ENCODE measurements at places on chromosomes 5 and 9.
A peak's percentile ranks its signal among the peaks of the same experiment; 100 is the strongest.

DNA sequence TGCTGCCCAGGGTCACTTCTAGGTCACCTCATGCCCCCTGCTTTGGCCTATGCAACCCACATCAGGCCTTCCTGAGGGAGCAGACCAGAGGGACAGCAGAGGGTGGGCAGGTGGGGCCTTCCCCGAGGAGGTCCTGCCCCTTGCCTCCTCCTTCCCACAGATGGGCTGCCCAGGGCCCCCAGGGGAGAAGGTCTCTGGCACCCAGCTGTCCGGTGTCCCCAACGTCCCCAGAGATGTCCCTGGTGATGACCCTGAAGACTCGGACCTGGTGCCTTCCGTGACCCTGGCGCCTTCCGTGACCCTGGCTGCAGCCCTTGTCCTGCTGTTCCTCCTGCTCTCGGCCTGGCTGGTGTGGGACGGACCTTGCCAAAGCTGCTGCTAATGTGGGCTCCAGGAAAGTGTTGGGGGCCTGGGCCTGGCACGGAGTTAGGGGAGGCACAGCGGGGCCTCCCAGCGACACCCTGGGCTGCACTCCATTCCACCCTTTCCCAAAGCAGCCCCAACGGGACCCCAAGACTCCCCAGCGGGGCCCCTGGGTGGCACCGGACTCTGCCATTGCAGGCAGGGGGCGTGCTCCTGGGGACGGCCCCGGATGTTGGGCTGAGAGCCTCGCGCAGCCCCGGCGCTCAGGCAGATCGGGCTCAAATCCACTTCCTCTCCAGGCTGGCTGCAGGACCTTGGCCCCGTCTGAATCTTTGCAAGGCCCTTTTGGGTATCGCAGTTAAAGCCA is 6.8 kb upstream of the SLC2A6 start:
- DNase-seq, result no peak

DNA sequence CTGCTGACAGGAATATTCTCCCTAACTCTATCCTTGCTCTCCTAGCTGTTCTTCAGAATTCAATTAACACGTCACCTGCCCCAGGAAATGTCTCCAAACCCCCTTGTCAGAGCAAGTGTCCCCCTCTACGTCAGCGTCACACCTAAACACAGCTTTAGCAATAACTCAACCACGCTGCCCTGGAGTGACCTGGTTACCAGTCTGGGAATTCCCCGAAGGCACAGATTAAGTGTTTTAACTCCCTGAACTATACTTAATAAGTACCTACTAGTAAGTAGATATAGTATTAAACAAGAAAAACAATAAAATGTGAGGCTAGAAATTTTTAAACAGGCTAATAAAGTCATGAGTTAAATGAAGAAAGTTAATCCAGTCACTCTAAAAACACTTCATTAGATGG is 78.4 kb downstream of the FANCC start:
- no peak for DNase-seq

GRCh38 chr5:172581315-172581714 is 59.7 kb upstream of the NEURL1B start:
- DNase-seq, result no peak

GRCh38 chr5:59335544-59335943 is 558.0 kb downstream of the PDE4D start:
- no peak for DNase-seq

- no peak for DNase-seq
Observed at GRCh38 chr5:154701181-154701580, 54.0 kb upstream of the LARP1 start.

DNA sequence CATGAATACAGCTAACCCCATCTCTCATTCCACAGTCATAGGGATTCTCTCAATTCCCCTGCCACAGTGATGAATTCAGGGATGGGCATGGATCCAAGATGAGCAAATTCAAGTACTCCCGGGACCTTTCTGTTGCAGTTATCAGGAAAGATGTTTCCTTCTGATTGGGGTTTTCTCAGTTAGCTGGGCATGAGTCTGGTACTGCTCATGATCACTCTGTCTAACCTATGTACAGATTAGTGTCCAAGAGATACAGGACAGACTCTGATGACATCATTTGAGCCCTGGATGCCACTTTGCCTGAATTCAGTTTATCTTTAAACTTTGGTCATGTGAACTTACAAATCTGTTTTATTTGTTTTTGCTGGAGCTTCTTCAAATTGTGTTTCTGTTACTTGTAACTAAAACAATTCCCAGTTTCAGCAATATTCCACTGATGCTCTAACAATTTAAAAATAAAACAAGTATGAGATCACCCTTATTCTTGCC is 257.7 kb upstream of the KLF9 start:
- DNase-seq, result no peak

- no peak for DNase-seq
Observed at GRCh38 chr9:14243514-14244042, 70.4 kb downstream of the NFIB start.

- DNase-seq, result no peak
Observed at GRCh38 chr5:38777111-38777510, 68.7 kb upstream of the OSMR start.

GRCh38 chr5:18745988-18746615 is 1111.8 kb downstream of the TAF11L14 start:
- peak; percentile 70 for DNase-seq

DNA sequence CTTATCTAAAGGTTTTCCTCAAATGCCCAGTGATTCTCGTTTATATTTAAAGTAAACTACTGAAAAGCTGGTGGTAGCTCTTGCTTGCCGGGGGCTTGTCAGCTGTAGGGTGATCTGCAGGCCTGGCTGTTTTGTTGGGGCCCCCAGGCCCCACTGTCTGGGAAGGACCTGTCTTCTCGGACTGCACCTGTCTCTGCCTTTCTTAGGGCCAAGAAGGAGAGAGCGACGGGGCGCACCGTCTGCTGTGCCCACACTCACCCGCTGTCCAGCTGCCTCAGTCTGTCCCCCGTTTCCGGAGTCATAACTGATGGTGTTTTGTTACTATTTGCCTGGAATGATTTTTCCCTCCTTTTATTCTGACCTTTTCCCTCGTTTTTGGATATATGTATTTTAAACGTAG is 94.1 kb upstream of the CACNA1B start:
- DNase-seq, result no peak

DNA sequence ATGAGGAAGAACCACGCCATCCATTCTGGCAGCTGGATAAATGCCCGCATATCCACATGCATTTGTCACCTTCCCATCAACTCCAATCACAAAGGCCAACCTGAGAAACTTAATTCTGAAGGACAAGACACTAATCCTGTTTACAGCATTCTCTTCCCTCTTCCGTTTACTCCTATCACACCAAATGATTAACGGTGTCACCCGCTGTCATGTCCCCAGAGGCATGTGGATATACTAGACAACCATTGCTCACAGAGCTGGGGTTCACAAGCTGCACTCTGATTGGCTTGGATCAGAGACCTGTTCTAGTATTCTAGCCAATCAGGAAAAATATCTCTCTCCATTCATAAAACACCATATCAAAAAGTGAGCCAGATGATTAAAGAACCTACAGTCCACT is 3.6 kb downstream of the MACROH2A1 start:
- peak; percentile 40 for DNase-seq

- no peak for DNase-seq
Observed at GRCh38 chr9:28810388-28811075, 1237.3 kb upstream of the C9orf72 start.

DNA sequence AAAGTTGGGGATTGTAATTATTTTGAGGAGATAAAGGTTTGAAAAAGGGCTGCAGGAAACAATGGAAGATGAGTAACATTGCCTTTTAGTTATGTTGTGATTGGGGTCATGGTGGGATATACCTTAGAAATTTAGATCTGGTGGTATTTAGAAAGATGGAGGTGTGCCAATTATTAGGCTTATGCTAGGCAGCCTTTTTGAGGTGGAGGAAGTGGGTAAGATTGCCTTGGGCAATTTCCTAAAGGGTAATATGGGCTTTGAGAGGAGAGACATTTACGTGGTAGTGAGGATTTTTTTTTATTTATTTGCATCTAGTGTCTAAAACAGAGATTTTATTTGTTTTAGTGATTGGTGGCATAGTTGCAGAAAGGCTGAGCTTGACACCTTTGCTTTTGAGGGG is 10.5 kb downstream of the HSPA4 start:
- no peak for DNase-seq

DNA sequence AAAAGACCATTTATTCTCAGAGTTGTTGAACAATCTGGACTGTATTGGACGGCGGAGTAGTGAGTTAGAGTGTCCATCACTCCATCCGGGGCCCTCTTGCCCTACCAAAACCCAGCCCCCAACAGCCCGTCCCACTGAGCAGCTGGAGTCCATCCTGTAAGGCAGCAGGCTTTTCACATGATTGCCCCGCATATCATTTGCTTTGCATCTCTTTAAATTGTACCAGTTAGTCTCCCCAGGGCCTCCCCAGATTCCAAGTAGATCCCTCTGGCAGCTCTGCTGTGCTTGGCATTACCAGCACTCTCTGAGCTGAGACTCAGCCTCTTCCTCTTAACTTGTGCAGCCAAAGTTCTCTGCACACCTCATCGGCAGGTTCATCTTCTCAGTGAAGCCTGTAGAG is 48.6 kb upstream of the ADCY2 start:
- DNase-seq, result no peak

GRCh38 chr9:92496396-92497176 is 14.3 kb upstream of the ASPN start:
- no peak for DNase-seq

GRCh38 chr5:57307516-57307915 is 133.7 kb downstream of the GPBP1 start:
- no peak for DNase-seq

- no peak for DNase-seq
Observed at GRCh38 chr9:36969216-36969771, 64.8 kb downstream of the PAX5 start.

DNA sequence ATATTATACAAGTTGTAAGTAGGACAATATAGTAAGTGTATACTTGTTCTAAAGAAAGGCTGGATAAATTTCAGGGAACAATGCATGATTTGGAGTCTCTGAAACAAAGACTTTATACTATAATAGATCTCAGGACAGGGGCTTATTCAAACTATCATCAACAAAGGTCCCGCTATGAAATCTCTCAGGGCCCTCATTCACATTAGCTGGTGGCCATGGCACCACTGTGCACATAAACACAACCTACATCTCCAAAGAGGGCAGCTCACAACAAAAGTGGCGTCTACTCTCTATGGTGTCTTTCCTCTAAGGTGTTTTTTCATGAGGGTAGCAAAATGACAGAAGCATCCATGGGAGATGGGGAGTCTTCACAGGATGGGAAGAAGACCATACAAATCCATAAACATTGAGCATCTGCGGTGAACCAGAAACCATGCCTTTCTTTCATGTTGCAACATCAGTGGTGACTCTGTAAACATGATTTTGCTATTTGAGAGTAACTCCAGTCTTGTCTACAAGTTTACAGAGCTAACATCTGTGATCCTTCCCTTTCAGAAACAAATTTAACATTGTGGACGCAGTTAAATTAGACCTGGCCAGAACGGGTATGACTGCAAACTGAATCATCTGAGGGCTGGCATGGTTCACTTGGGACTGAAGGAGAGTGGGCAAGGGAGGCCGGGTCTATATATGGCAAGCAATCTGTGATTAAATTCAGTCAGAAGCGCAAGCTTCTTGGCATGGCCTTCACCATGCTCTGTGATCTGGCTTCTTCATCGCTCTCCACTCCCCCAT is 5.5 kb downstream of the TTLL11 start:
- no peak for DNase-seq

- DNase-seq, result no peak
Observed at GRCh38 chr5:38509185-38509584, 47.3 kb downstream of the LIFR start.

DNA sequence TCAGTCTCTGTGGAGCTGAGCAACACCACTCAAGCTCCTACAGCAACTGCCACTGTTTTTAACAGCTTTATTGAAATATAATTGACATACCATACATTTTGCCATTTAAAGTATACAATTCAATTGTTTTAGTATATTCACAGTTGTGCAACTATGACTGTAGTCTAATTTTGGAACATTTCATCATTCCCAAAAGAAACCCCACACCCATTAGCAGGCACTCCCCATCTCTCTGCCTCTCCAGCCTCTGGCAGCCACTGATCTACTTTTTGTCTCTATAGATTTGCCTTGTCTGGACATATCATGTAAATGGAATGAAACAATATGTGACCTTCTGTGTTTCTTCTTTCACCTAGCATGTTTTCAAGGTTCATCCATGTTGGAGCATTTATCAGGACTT is 43.5 kb downstream of the RUSC2 start:
- DNase-seq, result no peak

DNA sequence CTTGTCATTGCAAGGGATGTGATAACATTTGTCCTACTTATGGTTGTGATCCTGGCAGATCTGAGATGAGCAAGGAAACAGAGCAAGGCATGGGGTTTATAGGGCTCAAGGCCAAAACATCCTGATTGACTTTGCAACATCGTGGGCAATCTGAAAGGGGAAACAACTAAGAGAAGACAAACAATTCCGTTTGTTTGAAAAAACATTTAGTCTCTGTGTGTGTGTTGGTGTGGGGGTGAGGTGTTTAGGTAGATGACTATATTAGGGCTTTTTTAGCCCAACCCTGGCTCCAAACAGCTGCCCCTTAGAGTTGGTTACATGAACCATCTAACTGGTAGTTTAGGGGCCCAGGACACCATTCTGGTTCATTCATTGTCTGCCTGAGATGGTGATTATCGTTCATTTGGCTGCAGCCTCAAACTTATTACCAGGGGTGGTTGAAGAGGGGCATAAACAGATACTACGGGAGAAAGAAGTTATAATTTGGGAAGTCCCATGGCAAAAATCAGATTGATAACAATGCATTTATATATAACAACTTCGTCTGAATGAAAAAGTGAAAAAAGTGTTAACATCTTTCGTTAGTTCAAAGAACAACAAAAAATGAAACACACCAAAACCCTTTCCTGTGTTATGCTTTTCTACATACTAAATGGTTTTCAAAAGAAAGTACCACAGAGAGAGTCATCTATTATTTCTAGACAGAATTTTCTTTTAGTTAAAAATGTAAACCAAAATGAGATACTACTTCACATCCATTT is 5.7 kb downstream of the FYB1 start:
- DNase-seq, result no peak

GRCh38 chr5:133322743-133323142 is 270.9 kb downstream of the HSPA4 start:
- DNase-seq, result no peak

DNA sequence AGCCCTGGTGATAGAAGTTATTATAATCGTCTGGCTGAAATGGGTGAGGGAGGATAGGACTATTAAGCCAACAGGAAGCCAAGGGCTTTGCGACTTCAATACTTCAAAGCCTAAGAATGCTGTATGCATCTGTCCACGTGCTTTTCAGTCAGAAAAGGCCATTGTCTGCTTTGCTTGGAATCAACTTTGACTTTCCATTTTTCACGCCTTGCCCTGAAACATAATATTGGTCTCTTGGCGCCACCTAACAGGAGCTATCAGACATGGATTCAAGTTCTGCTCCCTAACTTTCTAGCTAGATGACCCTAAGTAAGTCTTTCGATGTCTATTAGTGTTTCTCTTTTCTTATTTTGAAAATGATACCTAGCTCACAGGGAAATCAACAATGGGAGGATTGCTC is 572.6 kb downstream of the TLR4 start:
- DNase-seq, result no peak

Measured in hematopoietic multipotent progenitor cell treated with erythropoietin and hydrocortisone succinate and interleukin-3 and kit ligand, for 15 days (in vitro differentiated cells).